Memory B cell (primary cell): ENCODE measurements at places on chromosomes 11 and 22.

DNA sequence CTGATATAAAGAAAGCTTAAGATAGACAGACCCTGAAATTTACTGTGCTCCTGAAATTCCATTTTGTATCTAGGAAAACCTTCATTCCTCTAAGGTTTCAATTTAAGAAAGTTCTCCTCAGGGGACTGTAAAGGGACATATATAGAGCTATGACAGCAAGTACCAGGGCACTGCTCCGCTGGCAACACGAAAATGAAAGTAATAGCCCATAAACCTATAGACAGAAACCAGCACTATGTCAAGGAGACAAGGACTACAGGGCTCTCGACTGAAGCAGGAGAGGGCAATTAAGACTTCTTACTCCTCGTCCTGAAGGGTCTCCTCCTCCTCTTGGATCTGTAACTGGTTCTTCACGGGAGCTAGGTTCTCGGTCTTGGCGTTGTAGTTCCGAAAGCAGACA, 6.9 kb downstream of the FEZ1 start:
- no peaks in the 10 kb centered on the region for H3K36me3 ChIP-seq
- H3K4me1 ChIP-seq: peaks cover 5% of the 10 kb centered on the region
- DNase-seq: no peak
- H3K27ac ChIP-seq: no peak overlapping the region
- no peak overlapping the region for H3K4me3 ChIP-seq

- H3K4me3 ChIP-seq: no peak overlapping the region
- no peak overlapping the region for H3K27ac ChIP-seq
- peaks cover 2% of the 10 kb centered on the region for H3K27me3 ChIP-seq
- H3K4me1 ChIP-seq: no peaks in the 10 kb centered on the region
These were observed 30.8 kb upstream of the LRRC10B start for GRCh38 chr11:61477727-61478148.

DNA sequence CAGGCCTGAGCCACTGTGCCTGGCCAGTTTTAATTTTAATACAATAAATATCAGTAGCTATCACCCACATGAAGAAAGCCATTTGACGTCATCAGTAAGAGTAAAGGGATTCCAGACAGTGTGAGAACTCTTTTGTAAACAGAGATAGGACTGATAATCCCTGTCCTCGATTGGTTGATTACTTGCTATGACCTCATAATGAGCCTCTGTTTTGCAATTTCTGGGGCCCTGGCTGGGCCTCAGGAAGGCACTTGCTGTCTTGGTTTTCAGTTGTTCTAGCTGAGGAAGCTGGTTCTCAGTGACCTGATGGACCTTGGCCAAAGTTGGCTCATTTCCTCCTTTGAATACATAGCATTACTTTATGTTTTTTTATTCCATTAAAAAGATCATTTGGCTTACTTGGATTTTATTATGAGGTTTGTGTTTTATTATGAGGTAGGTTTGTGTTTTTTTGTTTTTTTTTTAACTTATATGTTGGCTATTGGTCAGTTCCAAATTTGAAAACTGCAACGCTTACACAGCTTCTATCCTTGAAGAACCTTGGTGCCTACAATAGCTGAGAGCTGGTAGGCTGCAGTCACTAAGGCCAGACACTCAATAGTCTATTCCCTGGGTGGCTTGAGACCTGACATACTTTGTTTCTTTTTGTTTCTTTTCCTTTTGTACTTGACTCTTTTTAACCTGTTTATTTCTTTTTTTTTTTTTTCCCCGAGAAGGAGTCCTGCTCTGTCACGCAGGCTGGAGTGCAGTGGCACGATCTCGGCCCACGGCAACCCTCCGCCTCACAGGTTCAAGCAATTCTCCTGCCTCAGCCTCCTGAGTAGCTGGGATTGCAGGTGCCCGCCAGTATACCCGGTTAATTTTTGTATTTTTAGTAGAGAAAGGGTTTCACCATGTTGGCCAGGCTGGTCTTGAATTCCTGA, 20.0 kb downstream of the MARK2 start:
- no peak overlapping the region for H3K27ac ChIP-seq
- H3K4me1 ChIP-seq: peaks cover 14% of the 10 kb centered on the region
- DNase-seq: no peak

GRCh38 chr11:70272009-70272408, 1.5 kb downstream of the PPFIA1 start:
- peaks cover 26% of the 10 kb centered on the region for H3K4me1 ChIP-seq
- H3K36me3 ChIP-seq: peaks cover 9% of the 10 kb centered on the region
- DNase-seq: no peak
- peak overlapping the region; percentile 66 for H3K4me3 ChIP-seq

DNA sequence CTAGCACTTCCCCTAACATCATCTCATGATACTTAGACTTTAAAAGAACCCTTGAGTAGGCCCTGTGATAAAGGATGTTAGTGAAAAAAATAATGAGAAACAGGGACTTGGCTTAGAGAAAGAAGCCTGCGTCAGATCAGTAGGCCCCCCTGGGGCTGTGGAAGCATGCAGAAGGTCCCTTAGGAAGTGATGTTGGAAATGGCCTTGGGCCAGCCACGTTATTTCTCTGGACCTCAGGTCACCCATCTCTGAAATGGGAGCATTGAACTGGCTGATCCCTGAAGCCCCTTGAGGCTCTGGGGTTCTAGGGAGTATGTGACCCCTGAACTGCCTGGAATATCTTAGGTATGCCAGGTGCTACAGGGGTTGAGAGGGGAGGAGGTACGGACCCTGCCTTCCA, 40.2 kb downstream of the MCM5 start:
- no peak for DNase-seq
- H3K27me3 ChIP-seq: no peaks in the 10 kb centered on the region
- peaks cover 35% of the 10 kb centered on the region for H3K36me3 ChIP-seq
- H3K27ac ChIP-seq: no peak overlapping the region
- no peak overlapping the region for H3K4me3 ChIP-seq

GRCh38 chr22:39368461-39368911, 18.7 kb downstream of the SYNGR1 start:
- H3K4me3 ChIP-seq: no peak overlapping the region
- no peak overlapping the region for H3K27ac ChIP-seq
- no peaks in the 10 kb centered on the region for H3K36me3 ChIP-seq
- DNase-seq: no peak
- H3K4me1 ChIP-seq: peaks cover 16% of the 10 kb centered on the region
- no peaks in the 10 kb centered on the region for H3K27me3 ChIP-seq

GRCh38 chr11:96122601-96123074, 198.7 kb upstream of the MTMR2 start:
- H3K4me3 ChIP-seq: no peak overlapping the region
- peaks cover 16% of the 10 kb centered on the region for H3K36me3 ChIP-seq
- H3K4me1 ChIP-seq: peaks cover 18% of the 10 kb centered on the region
- DNase-seq: no peak
- no peak overlapping the region for H3K27ac ChIP-seq
